ENCODE measurements at places on chromosomes 13 and 19.
A peak's percentile ranks its signal among the peaks of the same experiment; 100 is the strongest.

DNA sequence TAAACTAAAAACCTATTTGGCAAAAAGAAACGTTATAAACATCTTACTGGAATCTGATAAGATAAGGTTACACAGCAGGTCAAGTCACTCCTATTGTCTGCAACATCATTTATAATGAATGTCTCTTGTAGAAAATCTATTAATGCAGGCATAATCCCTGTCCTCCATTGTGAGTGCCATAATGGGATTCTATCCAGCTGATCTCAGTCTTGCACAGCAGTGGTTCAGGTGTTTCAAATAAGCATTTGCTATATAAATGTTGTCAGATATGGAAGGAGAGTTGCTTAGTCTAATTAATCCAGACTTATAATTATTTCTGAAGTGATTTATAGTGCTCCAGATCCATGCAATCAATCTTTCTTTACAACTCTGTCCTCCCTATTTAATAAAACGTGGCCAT is 186.5 kb upstream of the ATXN8OS start:
- DNase-seq = no peak

DNA sequence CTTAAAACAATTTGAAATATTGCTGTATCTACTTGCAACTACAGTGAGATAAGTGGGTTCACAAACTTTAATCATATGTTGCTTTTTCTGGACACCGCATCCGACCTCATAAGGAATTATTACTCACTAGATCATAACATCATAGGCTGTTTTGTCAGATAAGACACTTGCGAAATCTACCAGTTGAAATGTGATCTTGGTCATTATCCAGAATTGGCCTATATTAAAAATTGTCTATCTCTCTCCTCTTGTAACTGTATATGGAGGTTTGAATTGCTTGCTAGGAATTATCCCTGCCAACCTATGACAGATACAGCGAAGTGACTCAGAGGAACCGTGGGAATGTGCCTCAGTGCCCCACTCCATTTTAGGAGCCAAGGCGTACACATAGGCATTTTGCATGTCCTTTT is 117.0 kb upstream of the POSTN start:
- DNase-seq = peak; percentile 96

- DNase-seq = no peak
Measured at GRCh38 chr13:71242201-71242600, 624.8 kb downstream of the DACH1 start.

- DNase-seq = no peak
Measured at GRCh38 chr13:65584126-65584525, 1646.0 kb downstream of the PCDH9 start.

GRCh38 chr19:29810504-29810871 is 1.3 kb upstream of the CCNE1 start:
- DNase-seq = peak; percentile 45

- peak; percentile 34 for DNase-seq
Measured at GRCh38 chr19:19548915-19549759, 11.1 kb downstream of the CILP2 start.

DNA sequence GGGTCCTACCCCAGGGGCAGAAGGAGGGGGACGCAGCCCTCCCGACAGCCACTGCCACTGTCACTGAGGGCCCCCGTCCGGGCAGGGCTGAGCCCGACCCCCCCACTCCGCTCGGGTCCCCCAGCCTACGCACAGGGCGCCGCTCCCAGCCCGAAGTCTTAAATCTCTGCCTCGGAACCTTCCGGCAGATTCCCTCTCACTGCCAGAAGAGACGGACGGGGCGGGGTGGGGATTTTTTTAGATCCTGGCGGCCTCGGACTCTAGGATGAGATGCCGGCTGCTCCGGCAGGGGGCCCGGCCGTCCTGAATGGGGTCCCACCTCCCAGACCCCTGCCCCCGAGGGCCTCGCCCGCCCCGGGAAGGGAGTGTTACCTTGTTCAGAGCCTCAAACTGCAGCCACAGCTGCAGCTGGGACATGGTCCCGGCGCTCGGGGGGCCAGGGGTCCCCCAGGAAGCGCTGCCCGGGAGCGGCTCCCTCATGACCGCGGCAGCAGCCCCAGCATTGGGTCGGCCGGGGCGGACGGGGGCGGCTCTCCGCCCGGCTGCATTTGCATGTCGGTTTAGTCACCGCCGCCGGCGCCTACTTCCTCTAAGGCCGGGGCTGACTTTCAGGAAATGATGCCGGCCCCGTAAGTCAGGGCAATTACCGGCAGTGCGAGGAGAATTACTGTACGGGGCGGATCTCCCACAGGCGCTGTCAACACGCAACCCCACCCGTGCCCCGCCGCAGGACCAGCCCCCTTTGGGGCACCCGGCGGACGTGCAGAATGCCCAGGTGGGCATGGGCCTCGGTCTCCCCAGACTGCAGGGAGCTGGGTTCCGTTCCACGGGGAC is 28.1 kb downstream of the GPX4 start:
- DNase-seq = peak; percentile 92

DNA sequence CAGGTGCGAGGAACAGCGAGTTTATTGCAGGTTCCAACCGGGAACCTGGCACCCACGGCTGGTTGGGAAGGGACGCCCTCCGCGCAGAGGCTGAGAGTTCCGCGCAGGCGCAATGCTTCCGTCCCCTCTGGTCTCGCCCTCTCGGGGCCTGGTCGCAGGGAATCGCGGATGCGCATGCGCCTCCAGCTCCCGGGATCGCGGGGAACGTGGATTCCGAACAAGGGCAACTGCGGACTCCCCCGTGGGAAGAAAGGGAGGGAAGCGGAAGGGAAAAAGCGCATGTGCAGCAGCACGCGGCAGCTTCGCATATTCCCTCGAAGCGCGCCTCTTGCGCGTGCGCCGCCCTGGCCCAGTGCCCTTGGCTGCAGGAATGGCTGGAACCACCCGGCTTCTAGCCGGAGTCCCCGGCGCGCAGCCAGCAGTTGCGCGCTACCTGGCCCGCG is 1.1 kb downstream of the TSSK6 start:
- DNase-seq = peak; percentile 75

DNA sequence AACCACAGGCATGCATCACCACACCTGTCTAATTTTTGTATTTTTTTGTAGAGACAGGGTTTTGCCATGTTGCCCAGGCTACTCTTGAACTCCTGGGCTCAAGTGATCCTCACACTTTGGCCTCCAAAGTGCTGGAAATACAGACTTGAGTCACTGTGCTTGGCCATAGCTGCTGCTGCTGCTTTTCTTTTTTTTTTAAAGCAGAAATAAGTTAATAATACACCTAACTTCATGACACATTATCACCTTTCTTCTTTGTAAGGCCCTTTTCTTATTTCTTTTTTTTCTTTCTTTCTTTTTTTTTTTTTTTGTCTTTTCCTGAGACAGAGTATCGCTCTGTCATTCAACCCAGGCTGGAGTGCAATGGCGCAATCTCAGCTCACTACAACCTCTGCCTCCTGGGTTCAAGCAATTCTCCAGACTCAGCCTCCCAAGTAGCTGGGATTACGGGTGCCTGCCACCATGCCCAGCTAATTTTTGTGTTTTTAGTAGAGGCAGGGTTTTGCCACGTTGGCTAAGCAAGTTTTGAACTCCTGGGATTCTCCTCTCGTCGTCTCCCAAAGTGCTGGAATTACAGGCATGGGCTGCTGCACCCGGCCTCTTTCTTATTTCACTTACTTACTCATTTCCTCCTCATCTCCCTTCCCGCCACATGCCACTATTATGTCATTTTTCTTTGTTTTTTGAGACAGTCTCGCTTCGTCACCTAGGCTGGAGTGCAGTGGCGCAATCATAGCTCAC is 8.7 kb downstream of the SHKBP1 start:
- peak; percentile 58 for DNase-seq

DNA sequence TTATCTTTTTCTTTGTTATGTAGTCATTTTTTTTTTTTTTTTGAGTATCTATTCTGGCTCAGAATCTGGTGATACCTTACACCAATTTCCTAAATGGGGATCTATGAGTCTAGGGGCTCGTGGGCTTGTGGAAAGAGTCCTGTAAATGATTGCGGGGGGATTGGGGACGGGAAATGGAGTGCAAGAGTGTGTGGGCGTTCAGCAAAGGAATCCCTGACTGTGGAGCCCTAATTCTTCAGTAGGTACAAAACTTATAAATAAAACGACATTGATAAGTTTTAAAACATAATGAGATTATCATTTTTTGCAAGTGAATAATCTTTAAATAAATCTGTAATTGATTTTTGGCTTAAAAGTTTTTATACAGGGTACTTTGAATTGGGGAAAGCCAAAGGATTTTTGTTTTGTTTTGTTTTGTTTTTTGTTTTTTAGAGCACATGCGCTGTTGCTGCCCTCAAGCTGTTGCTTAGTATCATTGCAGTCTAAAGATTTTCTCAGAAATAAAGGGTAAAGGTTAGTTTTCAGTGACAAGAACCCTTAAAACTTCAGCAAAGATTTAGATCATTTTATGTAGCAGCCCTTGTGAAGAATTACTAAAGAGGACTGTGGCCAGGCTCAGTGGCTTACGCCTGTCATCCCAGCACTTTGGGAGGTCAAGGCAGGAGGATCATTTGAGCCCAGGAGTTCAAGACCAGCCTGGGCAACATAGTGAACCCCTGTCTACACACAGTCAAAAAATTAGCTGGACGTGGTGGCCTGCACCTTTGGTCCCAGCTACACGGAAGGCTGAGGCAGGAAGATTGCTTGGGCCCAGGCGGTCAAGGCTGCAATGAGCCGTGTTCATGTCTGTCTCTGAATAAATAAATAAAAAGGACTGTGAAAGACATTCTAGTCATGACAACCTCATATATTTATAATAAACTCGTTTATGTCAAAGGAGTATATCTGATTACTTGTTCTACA is 1.7 kb downstream of the ERCC5 start:
- peak; percentile 71 for DNase-seq

GRCh38 chr13:76937281-76937820 is 11.0 kb upstream of the ACOD1 start:
- peak; percentile 96 for DNase-seq

GRCh38 chr13:52850396-52851136 is 2.1 kb upstream of the PCDH8 start:
- DNase-seq = peak; percentile 27

DNA sequence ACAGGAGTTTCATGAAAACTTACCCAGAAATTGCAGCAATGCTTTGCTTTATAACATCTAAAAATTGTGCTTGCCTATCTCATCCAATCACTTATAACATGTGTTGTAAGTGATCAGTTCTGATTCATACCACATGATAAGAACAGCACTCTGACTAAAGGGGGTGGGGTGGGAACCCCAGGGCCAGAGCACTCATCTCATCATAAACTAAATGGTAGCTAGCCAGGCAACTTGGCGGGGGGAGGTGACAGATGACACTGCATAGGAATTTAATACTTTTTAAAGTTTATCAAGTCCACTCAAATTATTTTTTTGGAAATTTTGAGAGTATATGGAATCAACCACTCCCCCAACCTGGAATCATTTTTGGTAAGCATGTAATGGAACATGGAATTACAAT is 42.1 kb downstream of the FOXO1 start:
- DNase-seq = peak; percentile 54

DNA sequence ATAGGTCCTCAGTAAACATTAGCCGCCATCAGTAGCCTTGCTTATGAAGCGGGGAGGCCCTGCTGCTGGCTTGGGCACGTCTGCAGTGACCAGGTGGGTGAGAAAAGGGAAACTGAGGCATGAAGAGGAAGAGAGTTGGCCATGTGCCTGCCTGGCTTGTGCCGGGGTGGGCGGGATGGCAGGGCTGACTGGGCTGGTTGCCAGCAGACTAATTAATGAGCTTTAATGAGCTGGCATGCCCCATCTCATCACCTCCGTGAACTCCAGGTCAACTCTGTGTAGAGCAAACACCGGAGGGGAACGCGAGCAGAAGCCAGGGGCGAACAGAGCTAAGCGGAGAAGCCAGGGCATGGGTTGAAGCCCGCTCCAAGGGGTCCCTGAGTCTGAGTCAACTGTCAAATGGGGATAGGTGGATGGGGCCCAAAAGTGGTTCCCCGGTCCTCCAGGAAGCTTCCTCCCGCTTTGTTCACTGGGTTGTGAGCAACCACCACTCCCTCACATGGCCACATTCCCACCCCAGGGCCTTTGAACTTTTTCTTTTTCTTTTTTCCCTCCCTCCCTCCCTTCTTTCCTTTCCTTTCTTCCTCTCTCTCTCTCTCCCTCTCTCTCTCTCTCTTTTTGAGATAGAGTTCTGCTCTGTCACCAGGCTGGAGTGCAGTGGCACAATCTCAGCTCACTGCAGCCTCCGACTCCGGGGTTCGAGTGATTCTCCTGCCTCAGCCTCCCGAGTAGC is 8.7 kb downstream of the NR2F6 start:
- no peak for DNase-seq

DNA sequence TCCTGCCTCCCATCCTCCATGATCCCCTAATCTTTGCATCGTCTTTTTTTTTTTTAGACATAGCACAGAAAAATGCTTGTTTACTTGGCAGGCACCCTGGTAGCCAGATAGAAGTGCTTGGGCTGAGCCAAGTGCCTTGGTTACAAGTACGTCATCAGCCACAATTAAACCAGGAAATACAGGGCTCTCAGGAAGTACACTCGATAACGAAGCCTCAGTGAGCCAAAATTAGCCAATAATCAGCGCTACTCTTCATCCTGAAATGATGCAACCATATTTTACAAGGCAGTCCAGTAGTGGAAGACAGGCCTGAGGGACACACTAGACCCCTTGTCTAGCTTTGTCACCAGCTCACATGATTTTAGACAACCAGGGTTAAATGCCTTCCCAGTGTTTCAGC is 194.0 kb upstream of the NBEA start:
- DNase-seq = peak; percentile 8

GRCh38 chr13:67440236-67440975 is 210.3 kb upstream of the PCDH9 start:
- no peak for DNase-seq

- peak; percentile 10 for DNase-seq
Measured at GRCh38 chr19:38904581-38905539, 5.1 kb downstream of the NFKBIB start.

- peak; percentile 100 for DNase-seq
Measured at GRCh38 chr13:110712849-110713641, 455 bp upstream of the ING1 start.

Measured in choroid plexus epithelial cell (primary cell).